NK-92 treated with Interleukin-12 subunit alpha and Interleukin-12 subunit beta, amount 100 ng/mL, for 24 hours (cell line): ENCODE measurements at places on chromosomes 5 and 9.

DNA sequence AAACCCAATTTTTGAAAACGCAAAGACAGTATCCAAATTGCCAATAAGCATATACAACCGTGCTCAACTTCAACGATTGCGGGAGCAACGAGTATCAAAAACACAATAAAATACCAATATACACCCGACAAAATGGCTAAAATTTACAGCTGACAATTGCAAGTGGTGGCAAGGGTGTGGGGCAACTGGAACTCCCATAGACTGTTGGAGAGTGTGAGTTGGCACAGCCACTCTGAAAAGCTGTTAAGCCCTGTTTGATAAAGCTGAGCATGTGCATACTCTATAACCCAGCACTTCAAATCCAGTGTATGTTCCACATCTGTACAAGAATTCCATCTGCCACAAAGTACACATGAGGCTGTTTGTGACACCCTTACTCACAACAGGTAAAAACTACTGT is 20.3 kb upstream of the NKD2 start:
- no peak for DNase-seq

DNA sequence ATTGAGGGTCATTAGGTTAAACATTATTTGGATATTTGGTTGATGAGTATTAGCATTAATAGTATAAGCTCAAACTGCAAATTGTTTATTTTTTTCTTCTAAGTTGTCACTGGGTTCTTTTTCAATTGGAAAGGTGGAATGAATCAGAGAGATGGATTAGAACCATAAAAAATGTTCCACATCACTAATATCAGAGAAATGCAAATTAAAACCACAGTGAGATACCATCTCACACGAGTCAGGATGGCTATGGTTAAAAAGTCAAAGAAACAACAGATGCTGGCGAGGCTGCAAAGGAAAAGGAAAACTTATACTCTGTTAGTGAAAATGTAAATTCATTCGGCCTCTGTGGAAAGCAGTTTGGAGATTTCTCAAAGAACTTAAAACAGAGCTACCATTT is 122.8 kb downstream of the CCDC192 start:
- no peak for DNase-seq

GRCh38 chr9:89899573-89899972 is 294.8 kb downstream of the GADD45G start:
- DNase-seq: no peak

- DNase-seq: no peak
Measured at GRCh38 chr5:179427676-179428056, 82.4 kb upstream of the ADAMTS2 start.

GRCh38 chr9:131545786-131546335 is 538 bp downstream of the PRRT1B start:
- no peak for DNase-seq

- DNase-seq: no peak
Measured at GRCh38 chr9:137789295-137789895, 88.2 kb upstream of the CACNA1B start.

GRCh38 chr5:51650824-51651223 is 267.6 kb downstream of the ISL1 start:
- no peak for DNase-seq

DNA sequence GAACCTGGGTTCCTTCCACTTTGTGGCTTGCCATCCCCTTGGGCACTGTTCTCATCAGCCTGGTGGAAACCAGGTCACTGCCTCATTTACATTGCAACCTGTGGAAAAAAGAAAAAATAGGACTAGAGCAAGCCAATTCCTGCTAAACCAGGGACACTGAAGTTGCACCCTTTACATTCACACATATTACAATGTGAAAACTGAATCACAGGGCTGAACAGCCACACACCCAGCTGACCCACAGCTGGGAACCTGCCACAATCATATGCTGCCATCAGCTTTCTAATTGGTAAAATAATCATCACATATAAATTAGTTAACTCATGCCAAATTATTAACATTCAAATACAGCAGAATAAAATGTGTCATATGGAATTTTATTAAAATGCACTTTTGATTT is 94.5 kb downstream of the CDH6 start:
- DNase-seq: no peak

DNA sequence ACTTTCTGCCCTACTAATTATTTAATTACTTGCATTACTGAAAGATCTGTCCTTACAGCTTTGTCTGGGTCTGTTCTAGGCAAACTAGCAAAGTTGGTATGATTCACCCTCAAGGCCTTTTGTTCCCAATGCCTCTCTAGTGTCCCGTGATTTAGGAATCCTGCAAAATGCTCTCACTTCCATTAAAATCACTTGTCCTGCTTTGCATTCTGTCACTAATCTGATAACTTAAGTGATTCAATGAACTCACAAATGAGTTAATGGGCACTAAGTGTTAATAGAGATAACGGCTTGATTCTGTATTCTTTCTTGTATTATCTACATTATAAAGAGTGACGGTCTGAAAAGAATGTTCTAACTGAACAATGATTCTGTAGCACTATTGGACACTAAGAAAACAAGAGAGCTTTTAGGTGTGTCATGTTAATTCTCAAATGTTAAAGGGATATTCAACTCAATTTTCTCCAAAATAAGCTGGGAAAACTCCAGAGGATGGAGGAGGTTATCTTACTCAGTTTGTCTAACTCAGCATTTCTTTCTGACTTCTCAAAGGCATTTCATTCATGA is 697.3 kb downstream of the CETN3 start:
- DNase-seq: no peak

GRCh38 chr5:145775411-145775810 is 59.7 kb downstream of the PRELID2 start:
- no peak for DNase-seq

GRCh38 chr5:157680239-157680638 is 8.9 kb downstream of the C5orf52 start:
- no peak for DNase-seq

- DNase-seq: no peak
Measured at GRCh38 chr9:94576131-94576530, 17.5 kb downstream of the FBP2 start.

GRCh38 chr9:33748633-33749304 is 46.6 kb upstream of the PRSS3 start:
- peak; percentile 9 for DNase-seq

- no peak for DNase-seq
Measured at GRCh38 chr5:79886925-79887655, 104.0 kb downstream of the MTX3 start.

DNA sequence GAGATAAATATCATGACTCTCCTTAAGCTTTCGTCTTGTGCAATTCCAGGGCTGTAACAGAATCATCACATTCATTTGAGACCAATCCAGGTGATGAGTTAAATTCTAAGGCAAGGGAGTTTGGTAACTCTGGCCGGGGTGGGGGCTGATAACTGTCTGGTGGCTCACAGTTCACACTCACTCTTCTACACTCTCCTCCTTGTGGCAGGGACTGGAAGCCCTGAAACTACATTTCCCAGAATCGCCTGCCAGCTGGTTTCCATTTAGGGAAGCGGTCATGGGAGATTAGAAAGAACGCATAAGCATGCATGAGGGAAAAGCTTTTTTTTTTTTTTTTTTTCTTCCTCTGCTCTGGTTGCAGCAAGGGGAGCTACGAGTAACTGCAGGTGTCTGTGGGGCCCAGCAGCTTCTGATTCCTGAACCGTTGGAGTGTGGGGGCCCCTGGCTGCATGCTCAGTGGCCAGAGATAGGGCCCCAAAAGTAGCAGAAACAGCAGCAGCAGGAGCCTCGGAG is 154.8 kb upstream of the TBC1D2 start:
- DNase-seq: no peak

GRCh38 chr5:6722015-6722414 is 8.8 kb downstream of the TENT4A start:
- no peak for DNase-seq

DNA sequence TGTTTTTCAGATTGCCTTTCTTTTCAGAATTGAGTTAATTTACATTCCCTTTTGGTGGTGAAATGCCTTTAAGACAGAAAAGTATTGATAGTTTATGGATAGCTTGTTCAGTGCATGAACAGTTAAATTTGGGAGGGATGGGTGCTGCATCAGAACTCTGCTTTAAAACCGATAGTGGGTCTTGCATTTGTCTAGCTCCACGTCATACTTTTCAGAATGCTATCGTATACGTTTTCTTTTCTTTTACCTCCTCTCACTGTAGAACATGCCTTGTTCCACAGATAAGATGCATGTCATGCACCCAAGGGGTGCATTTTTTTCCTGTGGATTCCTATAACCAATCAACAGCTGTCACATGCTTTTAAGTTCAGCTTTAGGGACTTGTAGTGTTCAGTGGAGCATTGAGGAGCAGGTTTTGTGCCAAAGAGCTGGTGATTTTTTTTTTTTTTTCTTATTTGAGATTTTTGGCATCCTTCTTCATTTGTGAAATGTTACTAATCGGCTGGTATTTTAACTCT is 2.3 kb downstream of the SLC44A1 start:
- DNase-seq: no peak
